ENCODE measurements at places on chromosomes 2 and 18.

- no peak for DNase-seq
Measured at GRCh38 chr2:141968433-141968832, 162.4 kb downstream of the LRP1B start.

- no peak for DNase-seq
Measured at GRCh38 chr2:28620291-28620793, 124.5 kb downstream of the PLB1 start.

DNA sequence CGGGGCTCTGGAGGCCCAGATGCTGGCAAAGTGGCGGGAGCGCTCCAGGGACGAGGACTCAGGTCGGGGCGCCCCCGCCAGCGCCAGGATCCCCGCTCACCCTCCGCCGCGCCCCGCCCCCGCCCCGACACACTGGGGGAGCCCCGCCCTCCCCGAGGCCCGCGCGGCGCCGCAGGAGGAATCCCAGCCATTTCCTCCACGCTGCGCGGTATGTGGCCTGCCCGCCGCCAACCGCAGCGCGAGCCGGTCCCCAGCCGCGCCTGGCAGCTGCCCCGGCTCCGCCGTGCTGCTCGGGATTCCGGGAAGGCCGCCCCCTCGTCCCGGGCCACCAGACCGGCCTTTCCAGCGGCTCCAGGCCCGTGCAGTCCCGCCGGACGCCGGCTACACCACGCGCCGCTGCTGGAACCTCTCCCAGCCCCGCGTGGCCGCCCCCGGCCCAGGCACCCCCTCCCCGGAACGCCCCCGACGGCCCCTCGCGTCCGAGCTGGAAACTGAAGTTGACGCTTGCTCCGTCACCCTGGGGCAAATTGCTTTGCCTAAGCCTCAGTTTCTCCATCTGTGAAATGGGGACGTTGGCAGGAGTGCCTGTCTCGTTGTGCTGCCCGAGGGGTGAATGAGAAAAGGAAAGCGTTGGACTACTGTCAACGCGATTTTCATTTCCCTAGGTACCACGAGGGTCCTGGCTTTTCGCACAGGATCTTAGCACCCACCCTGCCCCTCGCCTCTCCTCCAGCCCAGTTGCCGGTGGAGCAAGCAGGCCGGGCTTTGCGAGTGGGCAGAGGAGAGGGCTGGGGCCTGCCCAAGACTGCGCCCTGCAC, 53.6 kb downstream of the PKDCC start:
- no peak for DNase-seq

GRCh38 chr2:19330436-19330835, 28.0 kb downstream of the OSR1 start:
- DNase-seq, result no peak

DNA sequence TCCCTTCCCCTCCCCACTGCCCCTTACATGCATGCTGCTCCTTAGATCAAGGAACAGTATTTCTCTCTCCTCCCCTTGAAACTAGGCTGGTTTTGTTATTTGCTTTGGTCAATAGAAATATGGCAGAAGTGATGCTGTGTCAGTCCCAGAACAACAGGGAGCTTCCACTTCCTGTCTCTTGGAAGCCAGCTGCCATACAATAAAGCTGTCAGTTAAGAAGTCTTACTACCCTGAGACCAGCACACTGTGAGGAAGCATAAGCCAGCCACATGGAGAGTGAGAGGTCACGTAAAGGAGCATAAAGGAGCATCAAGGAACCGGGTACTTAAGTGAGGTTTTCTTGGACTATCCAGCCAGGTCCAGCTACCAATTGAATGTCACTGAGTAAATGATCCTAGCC, 126.6 kb downstream of the NOL4 start:
- DNase-seq, result no peak

DNA sequence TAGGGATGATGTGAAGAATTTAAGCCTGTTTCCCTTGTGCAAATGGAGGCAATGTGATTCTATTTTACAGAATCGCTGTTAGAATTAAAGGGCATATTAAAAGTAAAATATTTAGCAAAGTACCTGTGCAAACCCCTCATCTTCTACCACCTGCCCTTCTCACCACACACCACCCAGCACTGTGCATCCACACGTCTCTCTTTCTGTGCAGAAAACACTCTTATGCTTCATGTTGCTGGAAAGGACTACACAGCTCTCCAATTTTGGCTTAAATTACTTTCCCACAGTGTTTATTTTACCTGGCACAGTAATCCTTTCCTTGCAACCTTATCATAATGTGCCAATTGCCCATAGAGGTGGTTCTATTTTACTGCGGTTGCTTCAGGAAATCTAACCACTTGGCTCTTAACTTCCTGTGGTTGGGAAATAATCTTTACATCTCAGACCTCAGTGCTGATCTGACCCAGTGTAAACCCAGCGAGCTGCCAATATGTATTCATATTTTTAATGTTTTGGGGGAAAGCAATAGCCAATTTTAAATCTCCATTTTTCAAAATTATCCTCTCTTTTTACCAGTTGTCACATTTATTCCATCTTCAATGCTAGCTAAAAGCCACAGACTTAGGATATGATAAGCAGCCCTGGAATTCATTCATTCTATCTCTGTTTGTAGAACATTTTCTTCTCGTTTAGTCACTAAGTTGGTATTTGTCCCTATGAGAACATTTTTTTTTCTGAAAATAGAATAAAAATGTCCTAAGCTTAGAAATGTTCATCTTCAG, 250.9 kb downstream of the DSEL start:
- no peak for DNase-seq

GRCh38 chr2:66957198-66957597, 439.9 kb upstream of the ETAA1 start:
- no peak for DNase-seq

All from stimulated activated CD8-positive, alpha-beta memory T cell treated with anti-CD3 and anti-CD28 coated beads, Interleukin-15, amount 100 ng/mL, for 24 hours (primary cell).